KBM-7 (cell line): ENCODE measurements at places on chromosomes 6 and 20.

DNA sequence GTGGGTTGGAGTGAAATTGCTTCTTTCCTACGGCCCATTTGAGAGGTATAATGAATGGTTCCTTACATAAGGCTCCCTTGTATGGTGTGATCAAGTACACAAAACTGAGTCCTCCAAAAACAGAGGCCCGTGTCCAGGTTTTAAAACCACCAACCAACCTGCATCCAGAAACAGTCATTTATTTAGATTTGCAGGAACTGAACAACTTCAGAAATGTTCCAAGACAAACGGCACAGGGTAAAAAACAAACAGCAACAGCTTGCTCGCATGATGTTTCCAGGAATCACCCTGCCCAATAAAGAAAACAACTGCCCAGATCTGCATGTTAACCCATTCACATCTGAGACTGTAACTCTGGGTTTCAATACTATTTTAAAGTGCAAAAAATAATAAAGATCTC, 40.2 kb upstream of the TRAM2 start:
- DNase-seq = no peak

- no peak for DNase-seq
Measured at GRCh38 chr20:62202083-62202395, 18.0 kb downstream of the HRH3 start.

- DNase-seq = peak; percentile 47
Measured at GRCh38 chr20:1440024-1440423, 26.6 kb downstream of the NSFL1C start.

GRCh38 chr6:121771937-121772720, 336.7 kb downstream of the GJA1 start:
- DNase-seq = no peak

DNA sequence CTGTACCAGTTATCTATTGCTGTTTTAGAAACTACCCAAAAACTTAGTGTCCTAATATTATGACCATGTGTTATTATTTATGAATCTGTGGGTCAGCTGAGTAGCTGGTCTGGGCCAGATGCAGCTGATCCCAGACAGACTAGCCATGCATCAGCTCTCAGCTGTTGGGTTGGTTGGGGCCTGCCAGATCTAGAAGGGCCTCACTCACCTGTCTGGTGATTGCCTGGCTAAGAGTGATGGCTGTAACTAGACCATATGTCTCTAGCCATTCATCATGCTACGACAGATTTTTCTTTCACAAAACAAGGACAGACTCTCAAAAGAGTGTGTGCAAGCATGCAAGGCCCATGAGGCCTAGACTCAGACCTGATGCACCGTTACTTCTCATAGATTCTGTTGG, 403.2 kb downstream of the SAMD5 start:
- DNase-seq = no peak
